NCI-H187 (cell line): ENCODE measurements at places on chromosomes 7 and 10.

GRCh38 chr10:18561861-18562551 is 89.4 kb downstream of the NSUN6 start:
- no peak for DNase-seq

DNA sequence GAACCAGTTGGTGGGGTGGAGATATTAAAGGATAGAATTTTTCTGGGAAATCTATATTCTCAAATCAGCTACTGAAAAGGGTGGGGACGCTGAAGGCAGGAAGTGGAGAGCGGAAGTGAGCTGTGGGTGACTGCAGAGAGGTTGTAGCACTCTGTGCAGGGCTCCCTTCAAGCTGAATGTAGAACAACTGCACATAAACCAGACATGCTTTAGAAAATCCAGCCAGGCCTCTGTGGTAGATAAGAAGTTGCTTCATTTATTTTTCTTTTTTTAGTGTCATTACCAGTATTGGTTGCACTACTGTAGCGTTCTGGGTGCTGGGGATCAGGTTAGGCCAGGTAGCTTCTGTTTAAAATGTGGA is 127.8 kb downstream of the CELF2 start:
- DNase-seq = no peak

DNA sequence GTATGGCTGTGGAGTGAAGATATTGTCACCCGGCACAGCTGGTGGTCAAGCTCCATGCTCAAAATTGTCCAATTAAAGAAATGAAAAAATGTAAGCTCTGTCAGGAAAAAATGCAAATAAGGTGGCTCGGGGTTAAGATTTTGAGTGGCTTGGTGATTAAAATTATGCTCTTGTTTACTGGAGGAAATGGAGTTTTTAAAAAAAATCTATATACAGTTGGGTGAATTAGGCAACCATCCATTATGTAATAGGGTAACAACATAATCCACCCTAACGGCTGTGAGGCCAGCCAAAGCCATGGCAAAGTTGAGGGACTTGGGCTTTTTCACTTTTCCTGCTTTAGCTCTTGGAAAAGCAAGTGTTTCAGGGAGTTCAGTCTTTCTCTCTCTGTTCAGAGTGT is 260.8 kb upstream of the HABP2 start:
- DNase-seq = no peak

- DNase-seq = no peak
Observed at GRCh38 chr7:45390180-45390579, 184.0 kb upstream of the ADCY1 start.

DNA sequence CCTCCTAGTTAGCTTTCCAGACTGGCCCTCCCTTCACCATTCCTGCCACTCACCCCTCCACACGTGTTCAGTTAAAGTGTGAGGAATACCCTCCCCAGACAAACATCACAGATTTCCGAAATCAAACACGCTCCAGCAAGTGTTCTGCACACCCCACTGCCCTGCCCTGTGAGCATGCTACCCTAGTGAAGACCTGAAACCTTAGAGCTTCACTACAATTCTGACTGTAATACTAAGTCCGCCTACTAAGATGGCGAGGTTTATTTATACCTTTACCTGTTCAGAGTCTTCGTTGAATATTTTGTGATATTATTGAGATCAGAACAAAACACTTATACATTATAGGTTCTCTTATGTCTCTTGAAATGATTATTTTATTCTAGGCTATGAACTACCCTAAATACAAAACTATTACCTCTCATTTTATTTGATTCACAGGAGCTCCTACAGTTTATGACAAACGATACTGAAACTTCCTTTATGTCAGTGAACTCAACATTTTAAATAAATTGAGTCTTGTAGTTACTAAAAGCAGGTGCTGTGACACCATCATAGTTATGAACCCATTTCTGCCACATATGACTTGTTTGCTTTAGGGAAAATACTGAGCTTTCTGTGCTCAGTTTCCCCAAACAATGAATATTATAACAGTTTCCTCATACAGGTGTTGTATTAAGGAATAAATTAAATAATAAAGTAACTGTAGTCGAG is 8.6 kb downstream of the SCIN start:
- DNase-seq = no peak

DNA sequence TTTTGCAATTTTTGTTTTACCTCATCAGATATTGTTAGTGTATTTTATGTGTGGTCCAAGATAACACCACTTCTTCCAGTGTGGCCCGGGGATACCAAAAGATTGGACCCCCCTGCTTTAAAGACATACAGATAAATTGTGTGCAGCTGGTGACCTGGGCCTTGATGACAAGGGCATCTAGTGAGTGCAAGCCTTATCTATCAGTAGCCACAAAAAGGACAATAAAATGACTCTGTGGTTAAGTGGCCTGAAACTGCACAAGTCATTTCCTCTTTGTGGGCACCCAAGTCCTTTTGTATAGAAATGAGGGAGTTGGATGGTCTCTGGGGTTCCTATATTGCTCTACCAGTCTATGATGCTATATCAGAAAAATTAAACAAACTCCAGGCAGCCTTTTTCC is 98.1 kb downstream of the PARD3 start:
- DNase-seq = no peak

GRCh38 chr7:55549457-55549856 is 22.8 kb downstream of the VOPP1 start:
- DNase-seq = no peak
